SW480 (cell line): ENCODE measurements at places on chromosomes 5 and 9.

- no peak for DNase-seq
These were observed at the start of gene SHOC1 for GRCh38 chr9:111794835-111795556. Gene SHOC1 (minus strand): TSS chr9:111794937. CDS start chr9:111791418, 3,519 bp downstream.

- DNase-seq = peak; percentile 96
These were observed 74.0 kb downstream of the PCSK5 start for GRCh38 chr9:75964427-75964826.

DNA sequence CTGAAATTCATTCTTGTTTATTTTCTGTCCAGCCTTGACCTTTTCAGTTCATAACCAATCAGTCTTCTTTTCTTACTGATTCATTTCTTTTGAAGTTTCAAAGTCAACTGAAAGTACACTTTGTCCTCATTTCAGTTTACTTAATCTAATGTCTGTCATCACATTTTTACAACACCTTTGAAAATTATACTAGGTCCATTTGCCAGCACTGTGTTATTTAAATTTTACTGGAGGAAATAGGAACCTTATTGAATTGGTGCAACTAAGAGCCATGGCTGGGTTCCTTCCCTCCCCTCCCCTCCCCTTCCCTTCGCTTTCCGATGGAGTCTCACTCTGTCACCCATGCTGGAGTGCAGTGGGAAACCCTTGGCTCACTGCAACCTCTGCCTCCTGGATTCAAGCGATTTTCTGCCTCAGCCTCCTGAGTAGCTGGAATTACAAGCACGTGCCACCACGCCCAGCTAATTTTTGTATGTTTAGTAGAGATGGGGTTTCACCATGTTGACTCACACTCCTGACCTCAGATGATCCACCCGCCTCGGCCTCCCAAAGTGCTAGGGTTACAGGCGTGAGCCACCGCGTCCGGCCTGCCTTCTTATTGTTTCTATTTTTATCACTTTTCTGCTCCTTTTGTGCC, 6.3 kb downstream of the RMI1 start:
- DNase-seq = no peak

DNA sequence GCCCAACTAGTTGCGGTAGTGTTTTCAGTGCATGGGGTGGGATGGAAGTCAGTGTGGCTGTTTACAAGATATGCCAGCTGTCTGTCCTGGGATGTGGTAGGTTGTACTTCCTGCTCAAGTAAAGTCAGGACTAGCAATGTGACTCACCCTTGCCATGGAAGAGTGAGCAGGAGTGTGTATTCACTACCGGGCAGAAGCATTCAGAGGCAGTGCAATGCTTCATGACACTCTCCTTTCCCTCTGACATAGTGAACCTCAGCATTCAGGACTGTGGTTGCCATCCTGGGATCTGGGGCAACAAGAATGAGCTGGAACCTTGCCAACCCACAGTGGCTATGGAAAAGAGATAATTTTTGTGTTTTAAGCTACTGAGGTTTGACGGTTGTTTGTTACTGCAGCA, 68.9 kb downstream of the BOD1 start:
- peak; percentile 44 for DNase-seq

DNA sequence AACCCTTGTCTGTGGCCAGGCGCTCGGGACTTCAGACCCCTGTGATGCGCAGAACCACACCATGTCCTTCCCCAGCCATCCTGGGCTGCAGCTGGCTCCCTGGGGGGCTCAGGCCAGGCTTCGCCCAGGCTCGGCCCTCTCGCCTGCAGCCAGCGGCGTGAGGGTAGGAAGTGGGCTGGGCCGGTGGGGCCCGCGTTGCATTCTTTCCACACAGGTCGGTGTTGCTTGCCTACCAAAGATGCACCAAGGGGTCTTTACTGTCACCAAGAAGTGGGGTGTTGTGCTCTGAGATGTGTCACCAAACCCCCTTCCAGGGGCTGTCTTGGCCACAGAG, 48.3 kb upstream of the RNF130 start:
- DNase-seq = no peak

GRCh38 chr5:78355561-78355960, 4.9 kb upstream of the SCAMP1 start:
- no peak for DNase-seq

GRCh38 chr5:112823181-112823580, 37.9 kb upstream of the SRP19 start:
- no peak for DNase-seq

GRCh38 chr9:115373000-115373709, 255.2 kb upstream of the TNC start:
- peak; percentile 96 for DNase-seq

DNA sequence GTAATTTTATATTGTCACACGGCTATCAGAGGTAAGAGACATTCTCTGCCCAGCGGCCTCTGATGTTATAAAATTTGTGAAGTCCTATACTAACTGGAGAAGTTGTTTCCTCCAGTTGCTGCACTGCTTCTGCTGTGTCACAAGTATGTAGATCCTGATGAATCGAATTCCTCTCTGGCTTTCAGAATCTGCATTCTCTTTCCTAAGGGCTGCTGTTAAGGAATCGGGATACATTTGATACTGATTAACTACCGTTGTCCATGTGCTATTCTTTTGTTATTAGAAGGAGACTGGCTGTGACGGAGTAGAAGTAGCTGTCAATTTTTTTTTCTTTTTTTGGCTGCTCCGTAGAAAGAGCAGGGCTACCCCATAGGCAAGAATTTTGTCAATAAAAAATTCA, 81.7 kb upstream of the LRRC70 start:
- no peak for DNase-seq

GRCh38 chr9:84169240-84169639, 171.3 kb downstream of the SLC28A3 start:
- DNase-seq = no peak

DNA sequence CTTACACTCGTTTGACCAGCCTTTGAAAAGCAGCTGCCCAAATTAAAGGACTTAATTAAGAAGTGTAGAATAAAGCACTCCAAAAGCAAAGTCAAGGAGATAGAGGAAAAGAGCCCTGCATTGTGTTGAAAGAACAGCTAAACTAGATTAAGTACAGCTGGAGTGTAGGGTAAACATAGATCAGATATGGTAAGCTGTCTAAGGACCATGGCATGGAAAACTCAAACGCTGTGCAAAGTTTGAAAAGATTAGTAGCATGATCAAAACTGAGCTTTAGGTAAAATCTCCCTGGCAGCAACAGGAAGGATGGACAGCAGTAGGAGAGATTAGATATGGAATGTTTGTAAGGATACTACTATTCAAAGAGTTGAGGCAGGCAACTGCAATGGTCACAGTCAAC, 55.4 kb downstream of the BNC2 start:
- DNase-seq = no peak

DNA sequence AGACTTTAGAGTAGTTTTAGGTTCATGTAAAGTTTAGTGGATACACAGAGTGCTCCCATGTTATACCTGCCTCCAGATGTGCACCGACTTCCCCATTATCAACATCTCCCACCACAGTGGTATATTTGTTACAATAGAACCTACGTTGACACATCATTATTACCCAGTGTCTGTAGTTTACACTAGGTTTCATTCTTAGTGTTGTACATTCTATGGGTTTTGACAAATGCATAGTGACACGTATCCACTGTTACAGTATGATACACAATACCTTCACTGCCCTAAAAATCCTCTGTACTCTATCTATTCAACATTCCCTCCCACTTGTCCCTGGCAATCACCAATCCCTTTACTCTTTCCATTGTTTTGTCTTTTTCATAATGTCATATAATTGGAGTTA, 34.3 kb upstream of the CRHBP start:
- no peak for DNase-seq

GRCh38 chr5:306011-306805, 15.3 kb upstream of the AHRR start:
- DNase-seq = no peak

DNA sequence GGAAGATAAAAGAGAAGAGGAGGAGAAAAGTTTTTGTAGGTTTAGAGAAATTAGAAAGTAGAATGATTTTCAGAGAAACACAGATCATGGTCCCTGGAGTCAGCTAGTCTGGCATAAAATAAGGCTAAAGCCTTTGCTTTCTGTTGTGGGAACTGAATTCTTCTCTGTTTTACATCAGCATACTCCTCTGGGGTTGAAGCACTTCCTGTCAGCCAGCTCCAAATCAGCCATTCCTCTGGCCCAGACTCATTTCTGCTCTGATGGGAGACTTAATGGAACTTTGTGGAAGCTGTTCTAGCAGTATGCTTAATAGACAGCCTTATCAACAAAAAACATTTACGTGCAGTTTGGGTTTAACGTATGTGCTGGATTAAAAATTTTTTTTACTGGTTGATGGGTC, 143.2 kb downstream of the HMHB1 start:
- no peak for DNase-seq

GRCh38 chr5:72452515-72453245, 54.5 kb downstream of the ZNF366 start:
- DNase-seq = peak; percentile 16
